Activated CD4-positive, alpha-beta T cell treated with anti-CD3 and anti-CD28 coated beads, Interleukin-2, amount 10 ng/mL, durations not matched to agents 7 days and 5 days (primary cell): ENCODE measurements at places on chromosomes 4 and X.
A peak's percentile ranks its signal among the peaks of the same experiment; 100 is the strongest.

DNA sequence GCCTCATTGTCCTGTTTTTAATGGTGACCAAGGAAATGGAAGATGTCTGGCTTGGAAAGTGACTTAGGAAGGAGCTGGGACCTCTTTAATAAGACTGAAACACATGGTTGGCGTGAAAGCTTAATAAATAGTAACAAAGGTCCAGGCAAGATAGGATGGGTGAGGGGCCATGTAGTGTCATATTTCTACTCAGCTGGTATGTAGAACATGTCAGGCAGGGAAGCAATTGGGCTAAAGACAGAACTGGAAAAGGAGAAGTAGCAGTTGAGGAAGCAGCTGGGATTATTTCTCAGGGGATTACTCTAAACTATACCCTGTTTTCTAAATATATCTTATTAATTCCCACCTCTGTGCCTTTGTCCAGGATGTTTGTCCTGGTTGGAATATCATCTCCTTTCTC lies 18.6 kb downstream of the ITGB1BP2 start:
- DNase-seq = no peak

GRCh38 chr4:165288226-165288625 lies 39.2 kb upstream of the MSMO1 start:
- DNase-seq = no peak

DNA sequence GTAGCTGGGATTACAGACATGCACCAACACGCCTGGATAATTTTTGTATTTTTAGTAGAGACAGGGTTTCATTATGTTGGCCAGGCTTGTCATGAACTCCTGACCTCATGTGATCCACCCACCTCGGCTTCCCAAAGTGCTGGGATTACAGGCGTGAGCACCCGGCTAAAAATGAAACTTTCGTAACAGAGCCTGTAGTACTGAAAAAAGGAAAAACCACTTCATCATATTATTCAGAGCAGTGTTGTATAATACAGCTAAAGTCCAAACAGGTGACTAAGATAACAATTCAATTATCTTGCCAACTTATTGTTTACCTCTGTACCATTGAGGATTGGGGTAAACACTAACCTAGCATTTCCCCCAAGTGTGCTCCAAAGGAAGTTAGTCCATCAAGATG lies 43.9 kb upstream of the HPRT1 start:
- DNase-seq = no peak

DNA sequence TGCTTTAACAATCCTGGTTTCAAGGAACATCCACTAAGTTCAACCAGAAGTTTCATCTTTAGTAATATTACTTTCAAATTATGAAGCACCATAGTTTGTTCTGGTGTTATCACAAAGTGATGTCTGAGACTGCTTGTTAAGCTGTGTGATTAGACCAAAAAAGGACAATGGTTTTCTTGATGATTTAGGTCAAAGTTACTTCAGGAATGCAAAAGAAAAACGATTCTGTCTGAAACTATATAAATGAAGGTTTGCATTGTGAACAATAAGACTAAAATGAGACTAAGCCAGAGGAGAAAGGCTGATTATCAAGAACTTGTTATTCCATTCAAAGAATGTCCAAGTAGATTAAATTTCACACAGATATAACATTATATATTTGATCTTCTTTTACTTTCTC lies 122.4 kb upstream of the ETNPPL start:
- no peak for DNase-seq

GRCh38 chrX:155715141-155715540 lies 102.4 kb upstream of the TMLHE start:
- no peak for DNase-seq

DNA sequence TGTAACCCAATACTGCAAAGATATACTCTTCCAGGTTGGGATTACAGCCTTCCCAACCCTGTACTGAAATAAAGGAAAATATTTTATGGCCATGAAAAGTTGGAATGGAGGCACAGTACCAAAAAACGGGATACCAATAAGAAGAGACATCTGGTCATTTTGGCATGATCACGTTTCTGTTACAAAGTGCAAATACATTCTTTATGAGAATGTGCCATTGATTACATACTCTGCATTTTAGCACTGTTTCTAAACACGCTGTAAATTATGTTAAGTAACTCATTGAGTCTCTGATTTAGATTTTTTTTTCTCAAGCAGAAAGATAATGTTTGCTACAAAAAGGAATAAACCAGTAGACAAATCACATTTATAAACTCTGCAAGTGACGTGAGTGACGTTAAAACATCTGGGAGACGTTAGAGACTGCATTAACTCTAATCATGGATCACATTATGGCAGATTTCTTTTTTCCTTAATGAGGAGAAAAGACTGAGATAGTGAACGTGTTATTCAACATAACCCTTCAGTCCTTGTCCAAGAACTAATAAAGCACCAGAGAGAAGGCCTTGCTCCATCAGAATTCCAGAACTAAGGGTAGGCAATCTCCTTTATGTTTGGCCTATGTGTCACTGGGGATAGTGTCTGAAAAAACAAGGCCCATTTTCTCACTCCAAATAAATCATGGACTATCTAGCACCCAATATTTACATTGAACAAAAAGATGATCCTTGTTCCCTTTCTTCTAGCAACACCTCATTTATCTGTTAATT lies 31.0 kb downstream of the UNC5C start:
- no peak for DNase-seq

GRCh38 chr4:89797117-89797516 lies 39.8 kb downstream of the SNCA start:
- no peak for DNase-seq

- no peak for DNase-seq
Measured at GRCh38 chr4:6905516-6906445, 3.8 kb upstream of the TBC1D14 start.

DNA sequence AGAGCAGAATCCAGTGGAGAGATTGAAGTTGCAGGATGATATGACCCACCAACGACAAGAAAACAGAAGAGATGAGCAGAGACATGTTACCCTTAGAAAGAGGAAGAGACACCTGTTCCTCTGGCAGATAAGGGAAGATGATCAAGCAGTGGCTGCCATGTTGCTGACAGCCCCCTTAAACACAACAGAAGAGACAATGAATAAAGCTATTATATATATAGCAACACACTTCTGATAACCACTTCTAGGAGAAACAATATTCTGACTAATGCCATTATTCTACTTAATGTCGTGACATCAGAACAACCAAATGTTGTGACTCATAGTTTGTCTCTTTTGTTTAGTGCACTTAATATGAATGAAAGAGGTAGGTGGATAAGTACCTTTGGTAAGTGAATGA lies 44.9 kb downstream of the SH3RF1 start:
- no peak for DNase-seq

GRCh38 chr4:89303177-89303576 lies 4.4 kb downstream of the GPRIN3 start:
- peak; percentile 65 for DNase-seq

DNA sequence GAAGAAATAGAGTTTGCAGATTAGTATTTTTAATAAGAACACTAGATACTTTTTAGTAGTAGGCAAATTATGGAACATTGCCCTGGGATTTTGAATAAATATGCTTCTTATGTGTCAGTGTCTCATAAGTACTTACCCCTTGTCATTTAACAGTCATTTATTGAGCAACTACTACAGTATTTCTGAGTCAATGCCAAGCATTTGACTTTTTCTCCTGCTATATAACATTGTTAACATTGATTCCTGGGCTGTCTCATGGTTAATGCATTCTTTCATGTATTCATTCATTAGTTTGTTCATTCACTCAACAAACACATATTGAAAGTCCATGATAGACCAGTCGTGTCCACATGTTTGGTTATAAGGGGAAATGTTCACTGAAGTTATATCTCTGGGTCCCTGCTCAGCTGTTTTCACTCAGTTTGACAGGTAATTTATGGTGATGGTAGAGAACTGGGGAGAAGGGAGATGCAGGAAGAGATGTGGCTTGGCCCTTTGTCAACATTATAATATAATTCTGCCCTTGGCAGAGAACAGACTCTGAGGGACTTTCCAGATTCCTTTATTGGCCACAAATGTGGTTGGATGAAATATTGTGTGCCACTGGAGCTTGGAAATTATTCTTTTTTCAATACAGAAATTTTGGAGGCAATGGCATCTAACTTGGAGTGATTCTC lies 49.8 kb downstream of the OSTC start:
- no peak for DNase-seq

GRCh38 chrX:130676861-130677260 lies 226.1 kb downstream of the ENOX2 start:
- no peak for DNase-seq

GRCh38 chr4:113559947-113560346 lies 201.6 kb downstream of the CAMK2D start:
- DNase-seq = no peak

GRCh38 chr4:56681158-56681852 lies at the start of gene HOPX:
HOPX (minus strand) TSS chr4:56681296; CDS start chr4:56657816, 23,480 bp downstream.
- DNase-seq = peak; percentile 51

DNA sequence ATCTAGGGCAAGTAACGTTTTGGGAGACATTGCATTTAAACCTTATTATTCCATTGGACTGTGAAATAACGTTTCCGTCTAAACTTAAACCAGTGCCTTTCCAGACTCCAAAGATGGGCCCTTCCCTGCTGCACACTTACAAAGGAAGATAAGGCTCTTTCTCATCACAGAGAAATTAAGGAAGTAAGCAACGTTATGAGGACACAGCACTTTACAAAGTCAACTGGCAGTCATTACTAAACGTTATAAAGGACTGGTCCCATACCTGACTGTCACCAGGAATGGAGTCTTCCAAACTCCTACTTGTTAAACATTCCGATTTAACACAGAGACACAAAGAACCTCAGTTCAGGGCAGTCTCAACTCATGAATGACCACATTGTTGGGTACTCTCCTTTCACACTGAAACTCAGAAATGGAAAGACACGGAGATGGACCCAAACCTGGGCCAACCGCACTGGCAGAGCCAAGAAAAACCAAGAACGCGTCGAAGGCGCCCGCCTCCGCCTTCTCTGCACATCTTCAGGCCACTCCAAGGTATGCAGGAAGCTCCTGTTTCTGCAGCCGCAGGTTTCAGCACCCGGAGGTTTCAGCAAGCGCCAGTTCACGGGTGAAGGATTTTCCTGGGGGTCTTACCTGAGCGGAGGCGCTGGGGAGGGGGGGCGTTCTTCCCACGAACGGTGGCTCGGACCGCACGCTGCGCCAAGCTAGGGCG lies 670 bp downstream of the PAPSS1 start:
- DNase-seq = no peak

GRCh38 chrX:68396953-68397352 lies 36.3 kb downstream of the OPHN1 start:
- DNase-seq = no peak

DNA sequence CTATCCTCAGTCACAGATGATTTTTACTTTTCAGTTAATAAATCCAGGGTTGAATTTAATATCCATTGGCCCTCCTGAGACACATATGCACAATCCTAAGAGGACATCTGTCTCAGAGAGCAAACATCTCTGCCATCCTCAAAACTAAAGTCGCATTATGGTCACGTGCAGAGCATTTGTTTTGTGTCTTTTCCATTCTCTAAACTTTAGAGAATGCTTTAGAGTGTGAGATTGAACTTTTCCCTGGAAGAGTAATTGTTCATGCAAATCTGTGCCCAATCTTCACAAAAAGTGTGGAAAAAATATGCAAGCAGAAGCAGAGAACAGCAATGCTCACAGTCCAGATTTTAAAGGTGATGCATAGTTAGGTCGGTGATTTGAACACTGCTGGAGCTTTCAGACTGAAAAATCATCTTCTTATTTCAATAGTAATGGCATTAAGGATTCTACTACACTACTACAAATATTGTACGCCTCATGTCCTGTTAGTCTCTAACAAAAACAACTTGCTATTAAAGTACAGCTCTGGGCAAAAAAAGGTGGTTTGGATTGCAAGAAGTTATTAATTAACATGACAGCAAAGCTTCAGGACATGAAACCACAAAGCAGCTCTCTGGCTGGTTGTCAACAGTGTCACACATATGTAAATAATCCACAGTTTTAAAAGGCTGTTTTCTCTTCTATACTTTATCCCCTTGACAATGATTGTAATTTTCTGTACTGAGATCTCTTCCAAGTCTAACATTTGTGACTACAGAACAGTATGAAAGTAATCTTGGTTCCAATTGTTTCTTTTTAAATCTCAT lies 19.9 kb downstream of the DCHS2 start:
- no peak for DNase-seq

GRCh38 chr4:3686753-3687152 lies 79.4 kb upstream of the ADRA2C start:
- DNase-seq = no peak

DNA sequence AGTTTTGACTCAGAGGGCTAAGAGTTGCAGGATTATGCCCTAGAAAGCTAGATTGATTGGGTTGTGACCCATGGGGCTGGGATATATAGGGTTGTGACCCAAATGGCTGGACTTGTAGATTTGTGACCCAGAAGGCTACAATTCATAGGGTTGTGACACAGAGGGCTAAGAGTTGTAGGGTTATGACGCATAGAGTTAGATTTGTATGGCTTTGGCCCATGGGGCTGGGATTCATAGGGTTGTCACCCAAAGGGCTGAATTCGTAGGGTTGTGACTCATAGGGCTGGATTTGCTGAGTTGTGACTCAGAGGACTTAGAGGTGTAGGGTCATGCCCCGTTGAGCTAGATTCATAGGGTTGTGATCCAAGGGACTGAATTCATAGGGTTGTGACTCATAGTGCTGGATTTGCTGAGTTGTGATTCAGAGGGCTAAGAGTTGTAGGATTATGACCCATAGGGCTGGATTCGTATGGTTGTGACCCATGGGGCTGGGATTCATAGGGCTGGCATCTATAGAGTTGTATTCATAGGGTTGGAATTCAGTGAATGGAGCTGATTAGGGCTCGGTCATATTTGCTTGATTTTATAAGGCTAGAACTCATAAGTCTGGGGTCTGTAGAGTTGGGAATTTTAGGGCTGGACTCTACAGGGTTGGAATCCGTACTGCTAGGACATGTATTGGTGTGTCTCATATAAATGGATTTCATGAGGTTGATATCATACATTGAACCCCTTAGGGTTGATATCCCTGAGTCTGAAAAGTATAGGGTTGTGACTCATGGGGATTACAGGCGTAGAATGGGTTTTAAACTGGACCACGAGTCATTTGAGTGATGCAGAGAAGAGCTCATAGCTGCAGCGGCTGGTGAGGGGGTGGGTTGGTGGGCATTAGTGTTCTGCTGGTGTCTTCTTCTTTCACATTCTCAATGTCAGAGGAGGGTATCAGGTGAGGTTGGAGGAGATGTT lies 125.7 kb downstream of the CRLF2 start:
- no peak for DNase-seq

- no peak for DNase-seq
Measured at GRCh38 chr4:174397366-174398155, 113.8 kb downstream of the CEP44 start.

DNA sequence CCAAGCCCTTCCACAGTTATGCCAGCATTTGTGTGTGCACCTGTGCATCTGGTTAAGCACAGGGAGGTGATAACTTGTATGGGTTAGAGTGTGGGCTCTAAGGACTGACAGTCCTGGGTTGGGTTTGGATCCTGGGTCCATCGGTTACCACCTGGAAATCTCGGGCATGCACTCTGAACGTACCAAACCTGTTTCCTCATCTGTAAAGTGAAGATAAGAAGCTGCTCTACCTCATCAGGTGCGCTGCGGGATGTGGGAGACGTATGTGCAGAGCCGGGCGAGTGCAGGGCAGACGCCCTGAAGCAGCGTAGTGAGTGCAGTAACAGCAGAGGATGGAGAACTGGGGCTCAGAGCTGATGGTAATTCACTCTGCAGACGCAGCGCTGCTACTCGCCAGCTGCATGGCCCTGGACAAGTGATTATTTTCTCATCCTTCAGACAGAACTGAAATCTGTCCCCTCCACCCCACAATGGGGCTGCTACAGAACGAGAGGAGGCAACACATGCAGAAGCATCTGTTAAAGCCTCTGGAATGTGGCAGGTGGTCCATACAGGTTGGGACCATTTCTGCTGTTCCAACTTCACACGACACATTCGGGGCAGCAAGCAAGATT lies 64.4 kb downstream of the HADH start:
- DNase-seq = no peak
